ENCODE measurements at places on chromosomes 12 and 14. TPM values are rescaled to one million over a fixed set of nuclear protein-coding genes. Genes with fewer than 3 reads are reported as not detected.

GRCh38 chr12:130456375-130457199 is 118.9 kb downstream of the PIWIL1 start:
- no peaks in the 10 kb centered on the region for H3K36me3 ChIP-seq
- no peak overlapping the region for H3K4me3 ChIP-seq
- no peaks in the 10 kb centered on the region for H3K27me3 ChIP-seq
- no peaks in the 10 kb centered on the region for H3K4me1 ChIP-seq
- H3K27ac ChIP-seq = no peak overlapping the region
- DNase-seq = no peak

DNA sequence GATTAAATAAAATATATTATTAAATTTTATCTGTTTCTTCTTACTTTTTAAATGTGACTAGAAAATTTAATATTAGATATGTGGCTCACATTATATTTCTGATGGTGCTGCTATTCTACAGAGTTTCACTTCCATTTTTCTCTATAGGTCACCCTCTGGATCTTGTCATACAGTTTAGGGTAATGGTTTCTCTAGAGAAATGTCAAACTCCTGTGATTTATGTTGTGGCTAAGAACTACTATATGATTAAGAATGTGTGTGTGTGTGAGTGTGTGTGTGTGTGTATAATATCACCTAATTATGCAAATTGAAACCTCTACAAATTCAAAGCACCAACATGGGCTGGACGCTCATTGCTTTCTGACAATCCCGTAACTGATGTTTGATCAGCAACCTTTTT is 325.9 kb downstream of the ADAMTS20 start:
- no peak for DNase-seq
- H3K4me3 ChIP-seq = no peak overlapping the region
- H3K27me3 ChIP-seq = no peaks in the 10 kb centered on the region
- H3K4me1 ChIP-seq = no peaks in the 10 kb centered on the region

DNA sequence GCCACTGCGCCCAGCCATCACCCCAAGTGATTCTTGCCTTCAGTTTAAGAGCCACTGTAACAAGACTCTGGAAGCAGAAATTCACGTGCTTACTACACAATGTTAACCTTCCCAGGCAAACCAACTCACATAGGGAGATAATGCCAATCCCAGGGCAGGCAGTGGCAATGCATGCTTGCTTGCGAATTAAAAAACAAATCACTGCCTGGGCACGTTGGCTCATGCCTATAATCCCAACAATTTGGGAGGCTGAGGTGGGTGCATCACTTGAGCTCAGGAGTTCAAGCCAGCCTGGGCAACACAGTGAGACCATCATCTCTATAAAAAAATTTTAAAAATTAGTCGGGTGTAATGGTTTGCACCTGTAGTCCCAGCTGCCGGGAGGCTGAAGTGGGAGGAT is 37.8 kb upstream of the P2RX4 start:
- H3K27ac ChIP-seq = no peak overlapping the region
- no peak for DNase-seq
- H3K4me1 ChIP-seq = peaks cover 48% of the 10 kb centered on the region
- no peaks in the 10 kb centered on the region for H3K27me3 ChIP-seq
- no peaks in the 10 kb centered on the region for H3K36me3 ChIP-seq
- H3K4me3 ChIP-seq = no peak overlapping the region

DNA sequence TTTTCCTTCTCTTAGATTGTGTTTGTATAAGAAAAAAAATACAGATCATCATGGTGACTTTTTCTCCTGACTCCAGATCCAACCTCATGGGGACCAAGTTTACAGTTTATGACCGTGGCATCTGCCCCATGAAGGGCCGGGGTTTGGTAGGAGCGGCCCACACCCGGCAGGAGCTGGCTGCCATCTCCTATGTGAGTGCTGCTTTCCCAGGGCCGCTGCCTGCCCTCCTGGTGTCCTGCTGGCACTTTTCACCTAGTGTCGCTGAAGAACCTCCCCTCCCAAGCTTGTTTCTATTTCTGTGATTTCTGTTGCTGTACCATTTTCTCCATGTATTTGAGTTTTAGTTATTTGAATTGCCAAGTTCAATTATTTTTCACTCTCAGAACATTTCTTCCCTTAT is 24.8 kb upstream of the TEAD4 start:
- no peak overlapping the region for H3K4me3 ChIP-seq
- peaks cover 81% of the 10 kb centered on the region for H3K36me3 ChIP-seq
- H3K27ac ChIP-seq = no peak overlapping the region
- H3K27me3 ChIP-seq = no peaks in the 10 kb centered on the region

GRCh38 chr14:54981698-54982097 is 45.2 kb downstream of the WDHD1 start:
- H3K27ac ChIP-seq = no peak overlapping the region
- H3K4me1 ChIP-seq = no peaks in the 10 kb centered on the region
- peaks cover 44% of the 10 kb centered on the region for H3K36me3 ChIP-seq
- H3K27me3 ChIP-seq = no peaks in the 10 kb centered on the region
- no peak overlapping the region for H3K4me3 ChIP-seq

GRCh38 chr12:132827763-132828703 is 636 bp downstream of the GOLGA3 start:
- H3K27me3 ChIP-seq = no peaks in the 10 kb centered on the region
- no peak for DNase-seq
- peak overlapping the region; percentile 100 for H3K27ac ChIP-seq
- peaks cover 47% of the 10 kb centered on the region for H3K36me3 ChIP-seq
- peak overlapping the region; percentile 64 for H3K4me3 ChIP-seq
- H3K4me1 ChIP-seq = peaks cover 29% of the 10 kb centered on the region

- H3K4me1 ChIP-seq = peaks cover 17% of the 10 kb centered on the region
- H3K27ac ChIP-seq = no peak overlapping the region
- H3K4me3 ChIP-seq = peak overlapping the region; percentile 90
- H3K27me3 ChIP-seq = no peaks in the 10 kb centered on the region
- peaks cover 10% of the 10 kb centered on the region for H3K36me3 ChIP-seq
- no peak for DNase-seq
Measured at GRCh38 chr12:32108787-32109186, 2.1 kb downstream of the BICD1 start.

DNA sequence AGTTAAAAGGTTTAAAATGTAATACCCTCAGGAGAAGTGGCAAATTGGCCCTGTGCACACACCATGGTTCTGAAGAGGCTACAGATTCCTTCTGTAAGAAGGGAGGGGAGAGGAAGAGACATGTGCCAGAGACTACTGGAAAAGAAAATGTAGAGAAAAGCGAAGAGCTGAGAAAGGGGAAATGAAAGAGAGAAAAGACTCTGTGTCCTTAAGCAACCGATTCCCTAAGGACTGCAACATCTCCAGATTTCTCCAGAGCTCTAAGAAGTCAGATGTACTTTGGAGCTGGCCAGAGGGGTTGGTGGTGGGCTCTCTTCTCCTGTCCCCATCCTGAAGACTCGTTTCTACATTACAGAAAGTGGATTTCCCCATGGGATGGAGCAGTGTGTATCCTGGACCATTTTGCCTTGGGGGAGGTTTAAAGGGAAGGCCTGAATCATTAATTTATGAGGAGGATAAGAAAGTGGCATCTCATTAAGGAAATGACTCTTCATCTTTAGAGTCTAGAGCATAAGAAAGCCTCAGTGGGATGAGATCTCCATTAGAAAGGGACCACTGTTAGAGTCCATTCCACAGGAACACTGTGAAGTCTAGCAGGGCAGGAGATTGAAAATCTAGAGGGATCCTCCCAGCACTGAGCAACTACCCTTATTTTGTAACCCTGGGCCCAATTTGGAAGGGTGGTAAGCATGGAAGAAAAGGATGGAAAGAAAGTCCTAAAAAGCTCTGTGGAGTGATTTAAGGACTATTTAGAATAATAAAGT is 45.5 kb upstream of the FUT8 start:
- no peak for DNase-seq
- no peaks in the 10 kb centered on the region for H3K27me3 ChIP-seq
- H3K27ac ChIP-seq = no peak overlapping the region
- no peaks in the 10 kb centered on the region for H3K36me3 ChIP-seq

DNA sequence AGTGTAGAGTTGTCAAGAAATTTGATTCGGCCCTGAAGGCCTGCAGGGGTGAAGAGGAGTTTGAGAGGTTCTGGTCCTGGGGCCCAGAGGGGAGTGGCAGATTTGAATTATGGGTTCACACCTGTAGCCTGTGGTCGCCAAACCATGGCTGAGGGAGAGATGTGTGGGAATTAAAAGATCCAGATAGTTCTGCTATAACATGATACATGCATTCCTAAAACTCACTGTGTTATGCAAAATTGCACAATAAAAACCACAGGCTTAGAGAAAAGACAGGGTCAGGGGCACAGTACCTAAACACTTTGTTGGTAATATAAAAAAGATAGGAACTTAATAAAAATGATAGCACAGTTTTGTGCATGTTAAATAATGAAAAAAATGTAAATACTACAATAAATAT is 106.2 kb downstream of the TMEM30B start:
- H3K4me1 ChIP-seq = peaks cover 36% of the 10 kb centered on the region
- H3K4me3 ChIP-seq = no peak overlapping the region
- no peaks in the 10 kb centered on the region for H3K27me3 ChIP-seq
- H3K27ac ChIP-seq = no peak overlapping the region

GRCh38 chr12:52041695-52042123 is 9.5 kb upstream of the NR4A1 start:
- H3K27me3 ChIP-seq = no peaks in the 10 kb centered on the region
- peaks cover 19% of the 10 kb centered on the region for H3K36me3 ChIP-seq
- H3K27ac ChIP-seq = no peak overlapping the region
- peaks cover 10% of the 10 kb centered on the region for H3K4me1 ChIP-seq

GRCh38 chr12:63857771-63858670 is 13.5 kb downstream of the SRGAP1 start:
- no peak overlapping the region for H3K4me3 ChIP-seq
- H3K27ac ChIP-seq = no peak overlapping the region
- H3K36me3 ChIP-seq = no peaks in the 10 kb centered on the region
- H3K4me1 ChIP-seq = peaks cover 23% of the 10 kb centered on the region

GRCh38 chr12:122356192-122356635 is 66.3 kb downstream of the CLIP1 start:
- H3K4me3 ChIP-seq = no peak overlapping the region
- peaks cover 65% of the 10 kb centered on the region for H3K36me3 ChIP-seq
- no peak for DNase-seq
- H3K27me3 ChIP-seq = no peaks in the 10 kb centered on the region
- no peak overlapping the region for H3K27ac ChIP-seq

DNA sequence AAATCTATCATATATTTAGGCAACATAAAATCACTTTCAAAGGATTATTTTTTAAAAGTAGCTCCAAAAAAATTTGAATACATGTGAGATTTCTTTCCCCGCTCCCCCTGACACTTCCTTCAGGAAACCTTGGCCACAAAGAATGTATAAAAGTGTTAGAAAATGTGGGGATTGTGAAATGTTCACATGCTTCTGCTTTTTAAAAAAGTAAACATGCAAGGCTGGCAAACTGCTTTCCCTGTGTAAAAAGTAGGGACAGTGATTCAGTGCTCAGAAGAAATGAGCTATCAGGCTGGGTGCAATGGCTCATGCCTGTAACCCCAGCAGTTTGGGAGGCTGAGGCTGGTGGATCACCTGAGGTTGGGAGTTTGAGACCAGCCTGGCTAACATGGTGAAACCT is 26.6 kb downstream of the MBIP start:
- H3K4me1 ChIP-seq = no peaks in the 10 kb centered on the region
- H3K36me3 ChIP-seq = peaks cover 21% of the 10 kb centered on the region
- no peaks in the 10 kb centered on the region for H3K27me3 ChIP-seq
- no peak overlapping the region for H3K27ac ChIP-seq

DNA sequence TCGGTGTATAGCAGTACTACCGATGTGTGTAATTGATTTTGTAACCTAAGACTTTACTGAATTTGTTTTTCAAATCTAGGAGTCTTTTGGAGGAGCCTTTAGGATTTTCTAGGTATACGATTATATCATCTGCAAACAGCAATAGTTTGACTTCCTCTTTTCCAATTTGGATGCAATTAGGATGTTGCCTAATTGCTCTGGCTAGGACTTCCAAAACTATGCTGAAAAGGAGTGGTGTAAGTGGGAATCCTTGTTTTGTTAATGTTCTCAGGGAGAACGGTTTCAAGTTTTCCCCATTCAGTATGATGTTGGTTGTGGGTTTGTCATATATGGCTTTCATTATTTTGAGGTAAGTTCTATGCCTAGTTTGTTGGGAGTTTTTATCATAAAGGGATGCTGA is 171.6 kb upstream of the PDE3A start:
- H3K27me3 ChIP-seq = no peaks in the 10 kb centered on the region
- no peak for DNase-seq
- H3K36me3 ChIP-seq = no peaks in the 10 kb centered on the region
- H3K4me3 ChIP-seq = no peak overlapping the region
- H3K27ac ChIP-seq = no peak overlapping the region

DNA sequence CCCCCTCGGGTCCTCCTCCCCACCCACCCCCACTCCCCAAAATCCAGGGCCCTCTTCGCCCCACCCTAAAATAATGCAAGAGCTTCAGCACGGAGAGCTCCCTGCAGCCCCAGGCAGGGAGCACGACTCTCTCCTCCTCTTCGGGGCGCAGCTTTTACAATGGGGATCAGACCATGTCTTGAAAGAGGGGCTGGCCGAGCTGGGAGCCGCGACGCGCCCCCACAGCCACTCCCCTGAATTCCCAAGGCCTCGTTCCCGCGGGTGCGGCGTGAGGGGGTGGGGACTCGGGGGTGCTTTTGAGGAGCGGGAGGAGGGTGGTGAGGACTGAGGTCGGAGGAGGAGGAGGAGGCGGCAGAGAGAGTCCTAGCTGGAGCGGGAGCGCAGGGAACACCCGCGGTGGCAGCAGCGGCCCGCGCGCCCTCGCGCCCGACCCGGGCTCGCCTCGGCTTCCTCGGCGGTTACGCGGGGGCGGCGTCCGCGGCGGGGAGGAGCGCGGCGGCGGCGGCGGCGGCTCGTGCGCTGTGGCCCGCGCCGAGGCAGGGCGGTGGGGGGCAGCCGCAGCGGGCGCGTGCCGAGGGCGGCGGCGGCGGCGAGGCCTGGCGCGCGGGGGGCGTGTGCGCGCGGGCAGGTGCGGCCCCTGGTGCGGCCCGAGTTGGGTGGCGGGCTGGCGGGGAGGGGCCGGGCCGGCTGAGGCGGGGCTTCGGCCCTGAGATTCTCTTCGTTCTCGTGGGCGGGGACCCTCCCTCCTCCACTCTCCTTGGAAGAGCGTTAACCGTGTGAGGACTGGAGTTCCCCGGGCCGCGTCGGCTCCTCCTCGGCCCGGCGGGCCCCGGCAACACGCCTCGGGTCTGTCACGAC is at the start of gene ANKS1B:
TSS of gene ANKS1B (minus strand) at position 666 of the 858 bp plus-strand sequence. CDS start 699 bp downstream, outside the sequence.
- no peak for DNase-seq
- no peak within 1 kb of the TSS for H3K27ac ChIP-seq
- peaks cover 5% of the 10 kb centered on the region for H3K4me1 ChIP-seq
- H3K27me3 ChIP-seq = peaks cover 53% of the 10 kb centered on the region
- H3K36me3 ChIP-seq = no peaks in the 10 kb centered on the region

- H3K4me3 ChIP-seq = no peak overlapping the region
- no peak for DNase-seq
- no peaks in the 10 kb centered on the region for H3K27me3 ChIP-seq
- no peaks in the 10 kb centered on the region for H3K4me1 ChIP-seq
- no peak overlapping the region for H3K27ac ChIP-seq
- no peaks in the 10 kb centered on the region for H3K36me3 ChIP-seq
Measured at GRCh38 chr12:15273896-15274295, 48.4 kb upstream of the PTPRO start.

Gene OR4E2
- not detected for total RNA-seq

Gene PRB4
- not detected for total RNA-seq

Gene WSCD2
- not detected for total RNA-seq
